ENCODE measurements at places on chromosomes 11 and 22.

GRCh38 chr22:48651981-48652538 lies 1175.6 kb downstream of the BRD1 start:
- DNase-seq, result no peak

GRCh38 chr22:46563381-46564083 lies 26.1 kb upstream of the CELSR1 start:
- DNase-seq, result peak; percentile 60

GRCh38 chr11:112172362-112172994 lies 2.8 kb upstream of the BCO2 start:
- DNase-seq, result no peak

DNA sequence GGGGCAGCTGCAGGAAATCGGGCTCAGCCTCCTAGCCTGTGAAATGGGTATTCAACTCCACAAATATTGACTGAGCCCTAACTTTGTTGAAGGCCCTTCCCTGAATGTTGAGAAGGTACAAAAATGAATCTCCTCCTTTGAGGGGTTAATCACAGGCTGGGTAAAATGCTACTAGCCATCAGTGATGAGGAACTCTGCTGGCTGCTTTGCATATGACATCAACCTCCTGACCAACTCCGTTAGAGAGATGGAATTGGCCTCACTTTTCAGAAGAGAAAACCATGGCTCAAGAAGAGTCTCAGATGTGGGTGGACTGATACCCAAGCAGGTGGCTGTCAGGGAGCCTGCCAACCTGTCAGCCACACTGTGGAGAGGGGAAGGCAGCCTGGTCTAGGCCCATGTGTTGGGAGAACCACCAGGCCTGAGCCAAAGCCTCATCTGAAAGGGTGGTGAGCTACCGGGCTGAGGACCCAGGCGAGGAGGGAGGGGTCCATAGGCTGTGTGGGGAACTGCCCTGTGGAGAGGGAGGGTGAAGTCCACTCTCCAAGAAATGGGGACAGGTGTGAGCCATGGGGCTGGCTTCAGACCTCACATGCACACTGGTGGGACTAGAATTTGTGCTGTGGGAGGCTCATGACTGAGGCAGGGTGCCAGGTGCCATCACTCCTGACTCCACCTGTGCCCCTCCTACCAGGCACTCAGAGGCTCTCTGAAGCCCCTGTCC lies 11.8 kb downstream of the CDCA5 start:
- DNase-seq, result no peak

DNA sequence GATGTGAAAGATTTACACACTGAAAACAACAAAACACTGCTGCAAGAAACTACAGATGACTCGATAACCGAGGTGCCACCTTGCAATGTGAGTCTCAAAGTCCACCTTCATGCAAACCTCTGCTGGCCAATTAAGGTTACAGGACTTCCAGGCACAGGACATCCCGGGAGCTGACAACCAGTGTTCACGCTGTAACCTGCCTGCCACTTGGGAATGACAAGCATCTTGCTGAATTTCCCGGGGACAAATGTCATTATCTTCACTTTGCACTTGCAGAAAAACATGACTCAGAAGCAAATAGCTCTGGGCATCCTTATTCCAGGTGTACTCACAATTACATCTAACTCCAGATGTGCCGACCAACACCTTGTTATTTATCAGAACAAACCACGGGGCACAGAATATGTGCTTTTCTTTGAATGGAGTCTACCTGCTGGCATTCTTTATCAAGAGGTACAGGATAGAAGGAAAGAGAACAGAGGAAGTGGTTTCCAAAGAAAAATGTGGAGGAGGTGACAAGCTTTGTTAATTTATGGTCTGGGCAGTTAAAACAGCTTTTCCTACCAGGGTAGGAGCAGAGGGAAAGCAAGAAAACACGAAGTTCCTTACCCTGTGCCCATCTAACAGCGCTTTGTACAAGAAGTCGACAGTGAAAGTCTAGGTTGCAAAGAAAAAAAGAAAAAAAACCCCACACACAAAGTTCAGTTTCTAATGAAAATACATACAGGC lies 72.3 kb downstream of the SHANK2 start:
- no peak for DNase-seq

DNA sequence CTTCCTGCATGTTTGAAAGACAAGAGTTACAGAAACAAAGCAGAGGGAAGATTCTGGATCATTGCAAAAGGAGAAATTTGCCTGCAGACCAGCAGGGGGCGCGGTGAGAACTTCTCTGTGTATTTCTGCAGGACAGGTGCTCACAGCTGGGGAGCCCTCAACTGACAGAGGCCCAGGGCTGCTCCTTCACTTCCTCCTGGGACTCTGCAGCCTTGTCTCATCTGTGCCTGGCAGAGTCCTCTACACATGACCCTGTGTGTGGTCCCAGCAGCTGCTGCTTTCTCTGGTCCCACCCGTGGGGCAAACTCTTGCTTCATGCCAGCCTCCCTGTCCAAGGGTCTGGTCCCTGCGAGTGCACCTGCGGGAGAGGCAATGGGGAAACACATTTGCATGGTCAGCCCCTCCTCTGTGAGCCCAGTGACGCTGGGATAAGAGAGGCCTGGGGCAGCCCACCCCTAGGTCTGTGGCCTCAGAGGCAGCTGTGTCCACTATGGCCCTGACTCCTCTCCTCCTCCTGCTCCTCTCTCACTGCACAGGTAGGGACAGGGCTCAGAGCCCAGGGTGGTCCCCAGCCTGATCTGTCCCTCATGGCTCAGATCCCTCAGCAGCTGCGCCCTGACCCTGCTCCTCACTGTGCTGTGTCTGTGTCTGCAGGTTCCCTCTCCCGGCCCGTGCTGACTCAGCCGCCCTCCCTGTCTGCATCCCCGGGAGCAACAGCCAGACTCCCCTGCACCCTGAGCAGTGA lies 43.2 kb upstream of the VPREB1 start:
- DNase-seq, result peak; percentile 45

- DNase-seq, result no peak
Measured at GRCh38 chr22:37403267-37403960, 23.9 kb downstream of the ELFN2 start.

GRCh38 chr11:112610996-112611750 lies 350.0 kb upstream of the NCAM1 start:
- no peak for DNase-seq

GRCh38 chr11:35847473-35847872 lies 96.4 kb upstream of the LDLRAD3 start:
- DNase-seq, result no peak

DNA sequence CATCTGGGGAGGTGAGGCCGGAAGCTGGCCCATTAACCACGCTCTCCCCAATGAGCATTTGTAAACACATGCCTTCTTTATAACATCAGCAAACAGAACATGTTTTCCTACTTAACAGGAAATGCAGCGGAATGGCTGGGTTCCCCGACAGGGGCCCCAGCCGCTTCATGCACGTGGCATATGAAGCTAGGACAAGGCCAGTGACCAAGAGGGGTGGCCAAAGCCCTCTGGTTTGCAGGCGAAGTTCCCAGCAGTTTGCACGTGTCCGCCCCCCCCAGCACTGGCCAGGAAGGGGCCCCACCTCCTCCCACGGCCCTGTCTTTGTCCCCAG lies 38.7 kb upstream of the LINC01488 start:
- no peak for DNase-seq
